ENCODE measurements at places on chromosomes 12 and 14.

- peak; percentile 96 for DNase-seq
Observed at GRCh38 chr12:45415393-45415817, 199.5 kb downstream of the ANO6 start.

DNA sequence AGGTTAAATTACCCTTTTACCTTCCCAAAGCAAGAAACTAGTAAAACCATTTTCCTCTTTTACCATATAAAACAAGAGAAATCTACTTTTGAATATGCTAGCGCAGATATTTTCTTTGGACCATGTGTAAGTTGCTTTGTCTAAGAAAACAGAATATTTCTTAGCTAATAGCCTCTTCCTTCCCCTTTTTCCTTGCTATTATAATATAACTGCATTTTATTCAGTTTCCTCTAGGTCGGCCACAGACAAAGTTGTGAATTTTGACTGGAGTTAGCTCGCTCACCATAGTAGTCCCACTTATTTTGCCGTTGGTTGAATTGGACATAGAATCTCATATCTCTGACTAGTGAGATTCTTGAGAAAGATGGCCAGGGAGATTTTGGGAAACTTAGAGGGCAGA is 115.6 kb downstream of the PLEKHA5 start:
- no peak for DNase-seq

DNA sequence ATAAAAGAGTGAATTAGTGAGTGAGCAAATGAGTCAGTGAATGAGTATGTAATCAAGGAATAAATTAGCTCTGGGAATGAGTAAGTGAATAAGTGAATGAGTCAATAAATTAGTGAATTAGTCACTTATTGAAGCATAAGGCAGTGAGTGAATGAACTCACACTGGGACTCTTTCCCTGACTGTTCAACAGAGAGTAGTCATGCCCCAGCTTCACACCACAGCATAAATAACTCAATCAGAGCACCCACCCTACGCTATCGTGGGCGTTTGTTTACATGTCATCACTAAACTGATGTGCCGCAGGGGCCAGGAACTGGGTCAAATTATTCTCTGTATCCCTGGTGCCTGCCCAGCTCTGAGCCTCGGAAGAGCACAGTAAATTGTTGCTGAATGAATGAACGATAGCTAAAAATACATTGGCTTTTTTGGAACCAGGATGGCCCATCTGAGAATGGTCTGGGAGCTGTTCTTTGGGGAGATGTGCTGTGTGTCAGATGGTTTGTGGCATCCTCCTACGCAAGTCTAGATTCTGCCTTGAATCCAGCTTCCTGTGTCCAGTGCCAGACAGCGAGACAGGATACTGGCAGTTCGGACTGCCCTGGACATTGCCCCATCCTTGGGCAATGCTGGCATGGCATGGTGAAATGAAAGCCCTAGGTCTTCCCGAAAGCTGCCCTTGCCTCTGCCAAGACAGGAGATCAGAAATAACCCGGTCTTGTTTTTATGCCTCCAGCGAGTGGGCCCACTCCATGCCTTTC is 98.0 kb upstream of the RTL1 start:
- peak; percentile 69 for DNase-seq

- DNase-seq: no peak
Observed at GRCh38 chr12:5718680-5719079, 226.4 kb downstream of the ANO2 start.

DNA sequence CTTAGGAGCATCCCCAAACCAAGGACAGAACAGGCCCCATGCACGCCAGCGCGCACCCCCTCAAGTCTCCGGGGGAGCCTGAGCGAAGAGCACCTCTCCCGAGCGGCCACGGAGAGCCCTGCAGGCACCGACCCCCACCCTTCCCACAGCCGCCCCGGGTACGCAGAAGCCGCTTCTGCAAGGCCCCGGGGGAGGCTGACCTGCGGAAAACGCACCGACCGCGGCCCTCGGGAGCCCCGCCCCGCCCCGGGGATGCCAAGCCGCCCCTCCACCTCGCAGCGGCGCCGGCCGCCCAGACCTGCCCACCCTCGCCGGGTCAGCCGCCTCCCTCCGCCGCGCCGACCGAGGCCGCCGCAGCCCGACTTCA is 385 bp downstream of the CAPRIN2 start:
- DNase-seq: no peak

DNA sequence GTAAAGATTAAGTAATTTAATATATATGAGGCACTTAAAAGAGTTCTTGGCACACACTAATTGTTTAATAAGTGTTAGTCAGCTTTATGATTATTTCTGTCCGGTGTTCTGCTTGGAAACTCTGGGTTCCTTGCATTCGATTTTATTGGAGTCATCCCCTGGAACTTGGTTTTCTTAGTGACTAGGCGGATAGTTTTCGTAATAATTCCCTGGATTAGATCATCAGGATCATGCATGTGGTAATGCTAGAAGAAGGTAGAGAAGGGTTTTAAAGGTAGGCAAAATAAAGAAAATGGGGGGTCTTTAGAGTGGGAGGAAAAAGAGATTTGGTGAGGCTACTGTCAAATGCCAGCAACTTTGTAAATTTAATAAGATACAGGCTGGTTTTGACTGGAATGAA is 88.4 kb downstream of the MYF5 start:
- no peak for DNase-seq

DNA sequence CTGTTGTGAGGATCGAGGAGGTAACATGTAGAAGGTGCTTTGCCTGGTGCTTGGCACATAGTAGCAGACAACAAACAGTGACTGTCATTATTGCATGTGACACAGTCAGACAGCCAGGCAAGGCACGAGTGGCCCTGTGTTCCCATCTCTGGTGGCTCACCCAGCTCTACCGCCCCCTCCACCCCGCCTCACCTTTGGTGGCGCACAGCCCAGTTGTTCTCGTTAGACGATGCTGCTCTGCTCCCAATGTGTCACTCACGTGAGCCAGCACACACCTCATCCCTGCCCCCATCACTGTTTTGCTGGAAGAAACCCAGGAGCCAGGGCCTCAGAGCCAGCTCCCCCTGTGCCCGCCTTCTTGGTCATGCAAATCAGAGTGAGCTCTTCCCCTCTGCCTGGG is 113.3 kb downstream of the CALM1 start:
- no peak for DNase-seq

DNA sequence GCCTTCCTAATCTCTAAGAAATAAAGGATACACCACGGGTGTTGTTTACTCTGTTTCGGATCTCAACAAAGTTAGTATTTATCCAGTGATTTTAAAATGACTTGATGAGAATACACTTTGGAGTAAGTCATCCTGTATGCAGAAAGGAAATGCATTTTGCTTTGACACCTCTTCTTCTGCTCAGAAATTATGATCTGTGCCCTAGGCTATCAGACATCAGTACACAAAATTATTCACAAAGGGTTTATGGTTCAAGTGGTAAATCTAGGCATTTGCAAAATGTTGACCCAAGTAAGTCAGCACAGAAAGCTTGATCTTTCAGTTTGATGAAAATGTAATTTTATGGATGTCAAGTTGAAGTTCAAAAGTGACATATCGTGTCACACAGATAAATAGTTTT is 248.5 kb downstream of the ATP23 start:
- no peak for DNase-seq

DNA sequence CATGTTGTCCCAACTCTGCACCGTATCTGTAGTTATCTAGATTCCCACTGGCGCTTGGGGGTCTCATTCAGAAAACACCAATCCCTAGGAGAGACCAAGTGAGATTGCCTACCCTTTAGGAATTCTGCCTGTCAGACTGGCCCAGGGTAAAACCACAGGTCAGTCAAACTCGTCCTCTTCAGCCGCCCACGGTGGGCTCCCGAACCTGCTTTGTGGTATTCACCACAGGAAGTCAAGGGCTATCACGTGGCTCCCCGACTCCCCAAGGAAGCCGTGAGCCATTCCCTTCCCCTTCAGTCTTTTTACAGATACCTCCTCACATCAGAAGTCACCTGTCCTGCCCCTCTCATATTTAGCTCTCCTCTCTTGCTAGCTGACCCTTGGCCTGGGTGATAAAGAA is 159.9 kb downstream of the EGLN3 start:
- DNase-seq: no peak

DNA sequence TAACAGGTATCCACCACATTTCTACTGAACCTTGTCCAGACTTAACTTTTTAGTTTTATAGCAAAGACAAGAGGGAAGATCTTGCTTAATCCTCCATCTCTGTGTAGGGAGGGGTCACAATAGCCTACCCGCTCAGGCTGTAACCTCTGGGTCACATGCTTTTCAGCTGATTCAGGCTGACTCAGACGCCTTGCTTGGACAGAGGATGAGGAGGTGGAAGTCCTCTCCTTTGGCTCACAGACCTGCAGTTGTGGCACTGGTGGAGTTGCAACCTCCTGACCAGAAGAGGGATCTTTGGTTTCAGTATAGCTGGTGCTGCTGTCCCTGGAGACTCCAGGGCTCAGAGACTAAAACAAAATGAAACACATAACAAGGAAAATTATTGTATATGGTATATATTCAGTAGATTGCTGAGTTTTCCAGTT is 16.2 kb downstream of the ACIN1 start:
- DNase-seq: no peak
